Lung (tissue), 17 donors: ENCODE measurements at places on chromosomes 13 and 19.

GRCh38 chr19:50341091-50341564, 12.0 kb upstream of the KCNC3 start:
- DNase-seq, result no peak

DNA sequence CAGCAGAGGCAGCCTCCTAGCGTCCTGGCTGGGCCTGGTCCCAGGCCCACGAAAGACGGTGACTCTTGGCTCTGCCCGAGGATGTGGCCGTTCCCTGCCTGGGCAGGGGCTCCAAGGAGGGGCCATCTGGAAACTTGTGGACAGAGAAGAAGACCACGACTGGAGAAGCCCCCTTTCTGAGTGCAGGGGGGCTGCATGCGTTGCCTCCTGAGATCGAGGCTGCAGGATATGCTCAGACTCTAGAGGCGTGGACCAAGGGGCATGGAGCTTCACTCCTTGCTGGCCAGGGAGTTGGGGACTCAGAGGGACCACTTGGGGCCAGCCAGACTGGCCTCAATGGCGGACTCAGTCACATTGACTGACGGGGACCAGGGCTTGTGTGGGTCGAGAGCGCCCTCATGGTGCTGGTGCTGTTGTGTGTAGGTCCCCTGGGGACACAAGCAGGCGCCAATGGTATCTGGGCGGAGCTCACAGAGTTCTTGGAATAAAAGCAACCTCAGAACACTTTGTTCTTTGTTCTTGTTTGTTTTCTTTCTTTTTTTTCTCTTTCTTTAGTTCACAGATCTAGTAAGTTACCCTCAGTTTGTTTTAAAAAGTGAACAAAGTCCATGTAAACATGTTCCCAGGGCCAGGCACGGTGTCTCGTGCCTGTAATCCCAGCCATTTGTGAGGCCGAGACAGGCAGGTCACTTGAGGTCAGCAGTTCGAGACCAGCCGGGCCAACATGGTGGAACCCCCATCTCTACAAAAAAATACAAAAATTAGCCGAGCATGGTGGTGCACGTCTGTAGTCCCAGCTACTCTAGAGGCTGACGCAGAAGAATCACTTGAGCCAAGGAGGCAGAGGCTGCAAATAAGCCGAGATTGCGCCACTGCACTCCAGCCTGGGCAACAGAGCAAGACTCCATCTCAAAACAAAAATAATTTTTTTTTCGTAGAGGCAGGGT, 10.2 kb downstream of the ANGPTL4 start:
- no peak for DNase-seq

GRCh38 chr19:32404933-32405430, 588 bp upstream of the DPY19L3 start:
- DNase-seq, result peak; percentile 69

- no peak for DNase-seq
Measured at GRCh38 chr13:75174481-75174880, 307.5 kb downstream of the TBC1D4 start.

DNA sequence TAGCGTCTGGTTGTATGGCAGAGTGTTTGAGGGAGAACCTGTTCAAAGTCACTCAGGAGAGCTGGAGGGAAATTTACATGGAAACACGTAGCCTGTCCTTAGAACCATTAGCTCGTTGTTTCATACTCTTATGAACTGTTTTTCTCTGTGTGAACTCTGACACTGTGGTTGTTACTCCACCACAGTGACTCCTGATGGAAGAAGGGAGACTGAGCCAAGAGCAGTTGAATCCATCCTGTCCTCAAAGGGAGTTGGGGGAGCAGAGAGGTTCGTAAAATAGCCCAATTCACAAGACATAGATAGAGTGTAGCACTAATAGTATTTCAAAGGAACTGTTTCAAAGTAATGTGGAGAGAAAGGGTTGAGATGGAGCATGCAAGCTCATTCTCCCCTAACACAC, 964.8 kb downstream of the PCDH9 start:
- peak; percentile 6 for DNase-seq

DNA sequence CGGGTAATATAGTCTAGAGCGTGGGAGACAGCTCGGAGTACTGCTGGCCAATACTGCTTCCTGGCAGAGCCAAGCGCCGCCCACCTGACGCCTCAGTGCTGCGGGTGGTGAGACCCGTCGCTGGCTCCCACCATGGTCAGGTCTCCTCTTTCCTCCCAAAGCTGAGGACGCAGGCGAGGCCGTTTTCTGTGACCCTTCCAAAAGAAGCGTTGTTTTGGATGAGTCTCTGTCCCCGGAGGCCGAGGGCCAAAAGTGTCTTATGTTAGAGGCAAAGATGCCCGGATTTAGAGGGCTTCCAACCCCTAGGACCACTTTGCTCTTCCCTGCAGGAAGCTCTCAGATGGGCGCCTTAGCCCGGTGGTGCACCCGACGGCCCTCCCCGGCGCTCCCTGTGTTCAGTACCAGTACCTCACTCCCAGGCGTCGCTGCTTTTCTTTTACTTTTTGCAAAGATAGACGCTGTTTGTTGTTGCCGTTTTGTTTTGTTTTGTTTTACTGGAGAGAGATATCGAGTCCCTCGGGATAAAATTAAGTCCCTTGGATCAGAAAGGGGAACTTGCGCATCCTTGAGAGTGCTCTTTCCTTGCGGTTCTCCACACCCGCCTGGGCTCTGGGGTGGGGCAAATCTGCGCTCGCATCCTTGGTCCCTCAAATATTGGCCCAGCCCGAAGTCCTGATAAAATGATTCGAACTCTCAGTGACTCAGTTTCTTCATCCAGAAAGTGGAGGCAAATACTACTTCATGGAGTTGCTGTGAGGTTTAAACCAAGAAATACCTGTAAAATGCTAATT, 7.0 kb downstream of the PDX1 start:
- no peak for DNase-seq

- no peak for DNase-seq
Measured at GRCh38 chr19:2087621-2088100, 8.5 kb downstream of the MOB3A start.

- no peak for DNase-seq
Measured at GRCh38 chr13:46817095-46817494, 20.1 kb upstream of the ESD start.

DNA sequence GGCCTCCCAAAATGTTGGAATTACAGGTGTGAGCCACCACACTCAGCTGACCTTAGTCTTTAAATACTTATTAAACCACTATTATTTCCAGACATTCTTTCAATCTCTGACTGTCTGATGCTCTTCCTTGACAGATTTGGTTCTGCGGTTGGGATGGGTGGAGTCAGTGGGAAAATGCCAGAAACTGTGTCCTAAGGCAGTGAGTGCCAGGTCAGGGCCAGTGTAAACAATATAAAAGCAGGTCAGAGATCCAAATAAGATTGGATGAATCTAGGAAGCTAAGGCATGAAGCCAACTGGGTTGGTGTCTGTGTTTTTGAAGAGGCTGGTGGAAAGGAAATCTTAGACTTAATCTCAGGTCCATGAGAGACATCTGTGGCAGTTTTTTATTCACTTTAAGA, 74.7 kb downstream of the KLF5 start:
- DNase-seq, result no peak

- DNase-seq, result no peak
Measured at GRCh38 chr13:97276862-97277269, 54.7 kb downstream of the MBNL2 start.

- DNase-seq, result no peak
Measured at GRCh38 chr13:66207610-66208009, 1022.5 kb downstream of the PCDH9 start.

DNA sequence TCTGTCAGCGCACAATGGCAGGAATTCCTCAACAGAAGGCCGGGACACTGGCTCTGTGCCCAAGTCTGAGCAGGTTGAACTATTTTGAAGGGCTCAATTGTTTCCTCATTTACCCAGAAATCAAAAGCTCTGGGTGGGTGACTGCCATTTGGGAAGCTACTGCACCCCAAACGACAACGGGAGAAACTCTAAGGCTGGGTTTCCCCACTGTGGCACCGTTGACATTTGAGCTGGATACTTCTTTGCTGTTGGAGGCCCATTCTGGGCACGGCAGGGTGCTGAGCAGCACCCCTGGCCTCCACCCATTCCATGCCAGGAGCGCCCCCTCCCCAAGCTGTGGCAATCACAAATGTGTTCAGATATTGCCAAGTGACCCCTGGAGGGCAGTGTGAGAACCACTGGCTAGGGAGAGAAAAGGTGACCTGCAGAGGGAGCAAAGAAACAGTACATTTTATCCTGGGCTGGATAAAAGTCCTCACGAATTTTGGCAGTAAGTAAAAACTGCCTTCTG, 62.5 kb downstream of the RFX2 start:
- DNase-seq, result peak; percentile 80

DNA sequence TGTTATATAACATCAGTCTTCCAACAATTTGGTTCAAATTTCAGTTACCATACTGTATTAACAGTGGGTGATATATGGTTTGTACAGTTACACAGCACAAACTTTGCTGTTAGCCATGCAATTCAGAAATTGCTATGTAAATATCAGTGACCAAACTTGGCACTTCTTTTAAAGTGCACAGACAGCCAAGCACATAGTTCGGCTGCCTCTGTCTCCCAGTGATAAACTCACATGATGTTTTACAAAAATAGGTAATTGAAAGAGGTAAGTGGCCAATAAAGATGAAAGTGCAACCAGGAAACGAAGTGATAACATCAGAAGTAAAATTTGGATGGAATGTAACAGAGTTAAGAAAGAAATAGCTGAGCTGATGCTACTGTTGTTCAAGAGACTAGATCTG, 143.9 kb downstream of the PCDH9 start:
- no peak for DNase-seq

GRCh38 chr13:71255633-71256032, 611.4 kb downstream of the DACH1 start:
- DNase-seq, result no peak

- no peak for DNase-seq
Measured at GRCh38 chr13:109274188-109274821, 512.1 kb downstream of the IRS2 start.

DNA sequence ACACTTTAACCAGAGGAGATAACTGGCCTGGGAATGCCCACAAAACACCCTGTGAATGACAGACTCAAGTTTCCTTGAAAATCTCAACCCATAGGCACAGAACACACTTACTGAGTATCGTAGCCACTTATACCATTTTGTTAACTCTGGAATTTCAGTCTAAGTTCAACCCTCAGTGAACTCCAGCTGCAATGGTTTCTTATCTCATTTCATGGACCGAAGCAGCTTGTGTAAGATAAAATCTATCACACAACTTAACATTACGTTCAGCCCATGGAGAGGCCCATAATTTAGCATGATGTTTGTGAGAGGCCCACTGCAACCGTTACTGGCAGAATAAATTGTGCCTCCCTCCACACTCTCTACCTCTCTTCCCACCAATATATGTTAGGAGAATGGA, 323.0 kb downstream of the DNAJC15 start:
- DNase-seq, result peak; percentile 13

DNA sequence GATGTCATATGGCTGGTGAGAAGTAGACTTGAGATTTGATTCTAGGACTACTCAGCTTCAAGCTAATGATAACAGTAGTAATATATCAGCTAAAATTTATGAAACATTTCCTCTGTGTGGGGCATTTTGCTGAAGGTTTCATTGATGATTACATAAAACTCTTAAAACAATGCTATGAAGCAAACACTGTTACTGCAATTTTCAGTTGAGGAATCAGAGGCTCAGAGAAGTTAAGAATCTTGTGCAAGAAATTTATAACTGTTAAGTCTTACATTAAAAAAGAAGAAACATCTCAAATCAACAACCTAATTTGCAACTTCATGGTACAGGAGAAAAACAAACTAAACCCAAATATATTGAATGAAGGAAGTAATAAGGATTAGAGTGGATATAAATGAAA, 10.3 kb downstream of the CEACAM8 start:
- no peak for DNase-seq

- DNase-seq, result no peak
Measured at GRCh38 chr19:9620842-9621155, 233 bp downstream of the ZNF561 start.

DNA sequence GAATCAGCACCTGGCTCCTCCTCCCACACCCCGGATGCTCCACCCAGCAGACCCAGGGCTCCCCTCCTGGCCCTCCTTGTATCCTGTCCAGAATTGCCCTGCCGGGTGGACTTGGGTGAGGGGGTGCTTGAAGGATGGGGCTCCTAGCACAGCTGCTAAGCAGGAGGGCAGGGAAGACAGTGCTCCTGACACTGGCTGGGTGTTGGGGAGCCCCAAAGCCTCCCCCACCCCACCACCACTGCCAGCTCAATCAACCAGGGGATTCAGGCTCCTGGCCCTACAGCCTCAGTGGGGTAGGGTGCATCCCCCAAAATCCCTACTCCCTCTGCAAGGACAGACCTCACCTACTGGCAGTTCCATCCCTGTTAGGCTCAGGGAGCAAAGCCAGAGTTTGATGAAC, 2.6 kb upstream of the CYP4F11 start:
- DNase-seq, result no peak

GRCh38 chr13:27601803-27602202, 18.5 kb downstream of the LNX2 start:
- DNase-seq, result no peak

DNA sequence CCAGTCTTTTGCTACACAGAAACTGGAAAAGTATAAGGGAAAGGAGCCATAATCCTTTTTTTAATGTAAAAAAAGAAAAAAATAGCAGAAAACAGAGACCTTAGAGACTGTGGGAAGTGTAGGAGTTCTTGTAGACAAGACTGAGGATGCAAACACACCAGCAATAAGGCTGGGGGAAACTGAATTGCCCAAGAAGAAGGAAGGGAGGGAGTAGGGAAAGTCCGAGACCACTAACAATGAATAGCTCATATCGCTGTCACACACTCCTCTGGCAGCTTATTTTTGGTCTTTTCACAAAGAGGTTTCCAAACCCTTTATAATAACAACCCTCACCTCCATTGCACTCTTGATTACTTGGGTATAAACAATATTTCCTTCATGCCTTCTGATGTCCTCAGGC, 952.0 kb downstream of the SLITRK5 start:
- DNase-seq, result peak; percentile 35

GRCh38 chr19:53057904-53058580, 13.5 kb downstream of the ERVV-2 start:
- DNase-seq, result peak; percentile 64

DNA sequence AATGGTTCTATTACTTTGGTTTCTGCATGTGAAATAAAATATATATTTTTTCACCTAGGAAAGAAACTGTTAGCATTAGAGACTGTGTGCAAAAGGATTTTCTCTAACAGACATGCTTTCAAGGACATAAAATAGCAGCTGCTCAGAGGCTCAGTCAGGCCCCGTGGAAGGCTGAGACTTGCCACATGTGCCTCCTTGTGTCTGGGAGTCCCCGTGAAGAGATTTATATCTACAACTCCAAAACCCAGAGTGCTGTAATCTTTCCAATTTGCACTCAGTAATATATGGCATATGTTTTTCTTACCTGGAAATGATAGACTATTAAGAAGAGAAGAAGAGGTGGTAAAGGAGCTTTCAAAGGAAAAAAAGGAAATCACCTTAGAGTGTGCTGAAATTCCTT, 371.6 kb upstream of the OBI1 start:
- no peak for DNase-seq

- DNase-seq, result no peak
Measured at GRCh38 chr13:35860661-35861060, 270.5 kb downstream of the DCLK1 start.
